NCI-H2029 (cell line): ENCODE measurements at places on chromosomes 4 and X.

GRCh38 chr4:76984127-76984526 lies 34.6 kb downstream of the SEPTIN11 start:
- no peak for DNase-seq

GRCh38 chrX:3666975-3667374 lies 46.5 kb downstream of the PRKX start:
- no peak for DNase-seq

- DNase-seq: no peak
Observed at GRCh38 chr4:99117876-99118693, 26.0 kb downstream of the ADH4 start.

DNA sequence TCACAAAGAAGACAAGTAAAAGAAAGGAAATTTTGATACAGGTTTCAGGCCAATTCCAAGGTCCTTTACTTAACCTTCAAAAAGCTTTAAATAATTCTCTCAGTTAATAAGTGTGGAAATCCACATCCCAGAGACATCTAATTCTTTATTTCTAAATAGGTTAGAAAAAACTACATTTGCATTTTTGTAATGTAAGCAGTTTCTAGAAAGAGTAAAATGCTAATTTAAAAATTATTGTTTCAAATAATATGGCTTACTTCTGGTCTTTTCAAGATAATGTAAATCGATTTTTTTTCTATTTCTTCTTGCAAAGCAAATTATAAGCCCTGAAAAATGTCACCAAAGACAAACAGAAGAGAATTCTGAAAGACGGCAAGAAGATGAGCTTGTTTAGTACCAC lies 180.4 kb upstream of the HHIP start:
- no peak for DNase-seq

DNA sequence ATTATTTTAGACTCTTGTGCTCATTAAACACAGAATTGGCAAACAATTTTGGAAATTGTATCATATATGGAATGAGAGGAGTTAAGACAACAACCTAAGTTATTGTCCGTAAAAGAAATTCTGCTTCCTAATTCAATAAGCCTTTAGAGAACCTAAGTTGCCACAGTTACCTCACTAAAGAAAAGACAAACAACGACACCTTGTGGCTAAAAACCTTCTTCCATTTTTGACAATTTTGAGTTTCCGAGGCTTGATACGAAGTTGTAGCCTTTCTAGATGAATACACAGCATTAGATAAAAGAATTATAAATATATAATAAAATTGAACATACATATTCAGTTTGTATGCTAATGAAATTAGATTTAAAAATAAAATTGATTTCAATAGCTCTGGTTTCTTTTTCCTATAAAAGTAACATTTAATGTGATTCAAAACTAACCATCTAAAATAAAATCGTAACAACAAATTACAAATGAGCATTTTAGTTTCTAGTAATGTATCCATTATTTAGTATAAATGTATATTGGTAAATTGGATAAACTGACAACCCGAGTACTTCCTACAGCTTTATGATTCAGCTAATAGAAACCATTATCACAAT lies 275.1 kb downstream of the GPM6A start:
- peak; percentile 20 for DNase-seq

DNA sequence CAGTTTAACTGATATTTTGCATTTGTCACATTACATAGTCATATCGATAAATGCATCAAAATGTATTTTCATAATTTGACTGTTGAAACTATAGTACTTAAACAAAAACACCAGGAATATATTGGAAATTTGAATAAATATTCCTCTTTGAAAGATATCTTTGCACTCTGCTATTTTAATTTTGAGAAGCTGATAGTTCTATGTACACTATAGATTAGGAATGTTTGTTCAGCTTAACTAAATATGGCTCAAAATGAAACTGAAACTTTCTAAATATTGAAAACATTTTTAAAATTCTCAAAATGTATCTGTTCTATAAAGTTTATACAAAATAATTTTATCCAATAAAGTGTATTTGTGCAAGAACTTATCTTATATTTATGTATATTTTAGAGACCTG lies 510.1 kb downstream of the FSTL5 start:
- no peak for DNase-seq

DNA sequence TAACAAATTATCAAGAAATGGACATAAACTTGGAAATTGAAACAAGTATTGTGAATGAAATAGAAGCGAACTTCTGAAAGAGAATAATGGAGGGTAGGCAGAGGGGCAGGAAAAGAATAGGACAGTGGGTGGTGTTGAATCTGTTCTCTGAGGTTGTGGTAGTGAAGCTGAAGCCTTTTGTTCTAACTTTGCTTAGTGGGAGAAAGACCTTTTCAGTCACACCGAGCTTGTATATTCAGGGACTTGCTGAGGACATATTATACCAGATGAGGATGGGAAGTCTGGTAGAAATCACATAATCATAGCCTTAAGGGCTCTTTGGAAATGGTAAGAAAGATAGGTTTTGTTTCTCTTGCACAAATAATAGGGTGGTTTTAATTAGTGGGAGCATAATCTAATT lies 115.4 kb upstream of the NDST4 start:
- no peak for DNase-seq

DNA sequence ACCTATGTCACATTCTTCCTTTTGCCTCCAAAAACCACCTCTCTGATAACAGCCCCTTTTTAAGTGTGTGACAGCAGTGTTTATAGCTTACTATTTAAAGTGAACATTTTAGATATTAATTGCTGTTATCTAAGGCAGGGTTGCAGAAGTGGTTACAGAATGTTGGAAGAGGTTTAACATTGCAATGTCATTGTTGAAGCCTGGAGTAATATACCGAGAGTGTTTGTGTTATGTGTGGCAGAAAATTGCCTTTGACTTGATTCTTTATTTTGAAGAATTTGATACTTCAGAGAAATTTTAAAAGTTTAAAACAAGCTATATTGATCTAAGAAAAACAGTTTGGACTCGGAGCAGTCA lies 37.1 kb downstream of the SMARCAD1 start:
- DNase-seq: no peak

- DNase-seq: no peak
Observed at GRCh38 chr4:157572284-157572683, 351.8 kb downstream of the GRIA2 start.

GRCh38 chr4:158996669-158997074 lies 106.2 kb upstream of the RAPGEF2 start:
- peak; percentile 33 for DNase-seq

DNA sequence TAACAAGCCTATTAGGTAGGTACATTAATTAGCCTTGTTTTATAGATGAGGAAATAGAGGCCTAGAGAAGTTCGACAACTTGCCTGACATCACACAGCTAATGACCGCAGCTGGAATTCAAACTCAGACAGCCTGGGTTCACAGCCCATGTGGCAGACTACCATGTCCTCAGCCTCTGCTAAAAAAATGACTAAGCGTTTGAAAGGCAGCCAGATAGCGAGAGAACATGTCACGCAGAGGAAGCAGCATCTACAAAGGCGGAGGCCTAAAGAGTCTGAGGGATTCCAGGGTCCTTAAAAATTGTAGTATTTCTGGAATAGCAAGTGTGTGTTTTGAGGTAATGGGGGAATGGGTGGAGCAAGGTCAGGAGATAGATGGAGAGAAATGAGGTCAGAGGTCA lies 33.2 kb upstream of the BMP15 start:
- DNase-seq: no peak

DNA sequence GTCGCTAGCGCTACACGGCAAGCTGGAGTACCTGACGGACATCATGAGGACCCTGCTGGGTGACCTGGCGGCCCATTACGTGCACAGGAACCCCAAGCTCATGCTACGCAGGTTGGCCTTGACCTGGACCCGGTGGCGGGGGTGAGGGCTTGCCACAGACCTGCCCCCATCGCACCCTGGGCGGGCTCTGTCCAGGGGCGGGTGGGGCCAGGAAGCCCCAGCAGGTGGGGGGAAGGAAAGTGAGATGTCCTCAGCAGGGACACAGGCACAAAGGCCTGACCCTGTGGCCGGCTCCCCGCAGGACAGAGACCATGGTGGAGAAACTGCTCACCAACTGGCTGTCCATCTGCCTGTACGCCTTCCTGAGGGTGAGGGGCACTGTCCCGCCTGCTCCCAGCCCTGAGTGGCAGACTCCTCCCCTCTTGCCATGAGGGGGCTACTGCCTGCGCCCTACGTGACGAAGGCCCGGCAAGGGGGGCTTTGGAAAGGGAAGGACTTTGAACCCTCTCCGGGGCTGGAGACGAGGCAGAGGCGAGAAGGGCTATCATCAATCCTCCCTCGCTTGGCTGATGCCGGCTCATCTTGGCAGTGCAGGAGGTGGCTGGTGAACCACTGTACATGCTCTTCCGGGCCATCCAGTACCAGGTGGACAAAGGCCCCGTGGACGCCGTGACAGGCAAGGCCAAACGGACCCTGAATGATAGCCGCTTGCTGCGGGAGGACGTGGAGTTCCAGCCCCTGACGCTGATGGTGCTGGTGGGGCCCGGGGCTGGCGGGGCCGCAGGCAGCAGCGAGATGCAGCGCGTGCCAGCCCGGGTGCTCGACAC lies 5.3 kb upstream of the SRPK3 start:
- no peak for DNase-seq

DNA sequence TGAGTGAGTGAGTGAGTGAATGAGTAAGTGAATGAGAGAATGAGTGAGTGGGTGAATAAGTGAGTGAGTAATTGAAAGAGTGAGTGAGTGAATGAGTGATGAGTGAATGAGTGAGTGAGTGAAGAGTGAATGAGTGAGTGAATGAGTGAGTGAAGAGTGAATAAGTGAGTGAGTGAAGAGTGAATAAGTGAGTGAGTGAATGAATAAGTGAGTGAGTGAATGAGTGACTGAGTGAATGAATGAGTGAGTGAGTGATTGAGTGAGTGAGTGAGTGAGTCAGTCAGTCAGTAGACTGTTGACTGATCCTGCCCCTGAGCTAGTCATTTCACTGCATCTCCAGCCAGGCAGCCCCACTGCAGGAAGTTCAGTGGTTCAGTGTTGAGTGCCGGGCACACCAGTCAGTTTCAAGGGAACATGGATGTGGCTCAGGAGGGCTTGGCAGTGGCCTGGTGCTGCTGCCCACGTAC lies 228.4 kb upstream of the PSAPL1 start:
- no peak for DNase-seq

DNA sequence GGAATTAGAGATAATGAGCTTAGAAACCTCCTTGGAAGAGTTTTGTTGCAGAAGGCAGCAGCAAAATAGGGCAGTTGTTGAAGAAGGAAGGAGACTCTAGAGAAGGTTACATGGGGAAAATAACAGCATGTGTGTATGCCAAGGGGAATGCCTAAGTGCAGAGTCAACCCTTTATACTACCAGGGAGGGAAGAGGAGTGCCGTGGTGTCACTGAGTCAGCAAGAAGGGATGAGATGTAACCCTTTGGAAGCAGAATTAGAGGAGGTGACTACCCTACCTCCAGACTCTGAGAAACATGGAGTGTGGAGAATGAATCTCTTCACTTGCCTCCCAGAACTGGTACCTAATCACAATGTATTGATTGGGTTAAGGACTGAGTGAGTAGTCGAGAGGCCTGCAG lies 6.7 kb upstream of the GABRE start:
- DNase-seq: no peak

GRCh38 chrX:103066606-103067005 lies 2.6 kb upstream of the BEX1 start:
- no peak for DNase-seq

GRCh38 chr4:5451243-5451642 lies 257.1 kb downstream of the EVC2 start:
- no peak for DNase-seq
